ENCODE measurements at places on chromosomes 2 and 18. TPM values are rescaled to one million over a fixed set of nuclear protein-coding genes. Genes with fewer than 3 reads are reported as not detected.
A peak's percentile ranks its signal among the peaks of the same experiment; 100 is the strongest.

Gene PAX3
- total RNA-seq: not detected

DNA sequence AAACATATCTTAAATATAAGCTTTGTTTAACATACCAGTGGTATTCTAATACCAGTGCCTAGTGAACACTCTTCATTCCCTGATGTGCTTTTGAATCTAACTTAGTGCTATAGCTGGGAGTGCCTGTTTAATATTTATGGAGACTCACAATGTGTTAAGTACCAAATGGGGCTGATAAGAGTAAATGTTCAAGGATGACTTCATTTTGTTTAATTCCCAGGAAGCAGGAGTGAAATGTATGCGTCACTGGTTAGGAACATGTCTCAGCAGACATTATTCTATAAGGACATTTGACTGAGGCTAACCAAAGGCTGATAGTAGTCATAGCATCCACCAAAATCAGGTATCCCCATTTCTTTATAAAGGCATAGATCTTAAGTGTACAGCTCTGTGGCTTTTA lies 31.7 kb upstream of the LINC00305 start:
- H3K36me3 ChIP-seq: no peaks in the 10 kb centered on the region
- DNase-seq: no peak
- H3K4me1 ChIP-seq: no peaks in the 10 kb centered on the region
- peaks cover 7% of the 10 kb centered on the region for H3K27me3 ChIP-seq

DNA sequence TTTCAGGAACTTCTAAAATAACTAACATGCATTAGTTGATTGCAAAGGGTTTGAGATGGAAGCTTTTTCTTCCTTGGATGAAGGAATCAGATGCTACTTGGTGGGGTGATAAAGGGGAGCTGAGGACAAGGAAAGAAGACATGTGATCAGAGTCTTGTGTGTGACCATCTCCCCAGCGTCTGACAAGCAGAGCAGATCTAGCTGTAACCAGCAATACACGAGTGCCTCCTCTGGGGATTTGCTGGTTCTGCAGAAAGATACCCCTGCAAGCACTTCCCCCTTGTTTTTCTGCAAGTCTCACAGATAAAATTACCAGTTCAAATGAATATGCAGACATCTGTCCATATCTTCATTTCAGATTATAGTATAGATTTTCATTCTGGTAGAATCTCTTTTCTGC lies 2.7 kb downstream of the CDH7 start:
- DNase-seq: no peak
- no peak overlapping the region for H3K4me3 ChIP-seq
- H3K4me1 ChIP-seq: peaks cover 7% of the 10 kb centered on the region
- H3K27me3 ChIP-seq: peaks cover 20% of the 10 kb centered on the region
- H3K36me3 ChIP-seq: no peaks in the 10 kb centered on the region
- no peak overlapping the region for H3K27ac ChIP-seq

DNA sequence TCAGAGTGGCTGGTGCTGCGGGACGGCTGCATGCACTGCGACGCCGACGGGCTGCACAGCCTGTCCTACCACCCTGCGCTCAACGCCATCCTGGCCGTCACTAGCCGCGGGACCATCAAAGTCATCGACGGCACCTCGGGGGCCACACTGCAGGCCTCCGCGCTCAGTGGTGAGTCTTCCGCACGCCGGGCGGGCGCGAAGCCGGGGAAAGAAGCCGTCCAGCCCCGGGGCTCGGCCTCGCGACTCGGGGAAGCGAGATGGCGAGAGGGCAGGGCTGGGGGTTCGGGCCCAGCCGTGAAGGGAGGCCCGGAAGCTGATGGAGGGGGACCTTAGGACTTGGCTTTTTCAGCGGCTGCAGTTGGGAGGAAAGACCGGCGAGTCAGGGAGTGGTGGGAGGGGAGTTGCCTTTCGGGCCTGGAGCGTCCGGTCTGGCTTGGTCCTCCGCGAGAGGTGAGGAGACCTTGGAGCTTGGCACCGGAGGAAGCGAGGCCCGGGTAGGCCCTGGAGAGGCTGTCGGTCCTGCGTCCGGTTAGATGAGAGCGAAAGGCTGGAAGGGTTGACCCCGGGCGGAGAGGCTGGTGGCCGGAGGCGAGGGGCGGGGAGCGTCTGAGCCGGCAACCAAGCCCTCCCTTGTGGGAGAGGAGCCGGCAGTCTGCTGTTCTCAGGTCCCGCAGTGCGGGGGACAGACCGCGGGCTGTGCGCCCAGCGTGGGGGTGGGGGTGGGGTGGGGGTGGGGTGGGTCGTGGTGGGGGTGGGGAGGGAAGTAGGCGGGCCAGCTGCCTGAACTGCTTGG lies 691 bp downstream of the BIRC6 start:
- H3K36me3 ChIP-seq: no peaks in the 10 kb centered on the region
- DNase-seq: peak; percentile 91
- H3K27ac ChIP-seq: peak overlapping the region; percentile 99
- H3K4me3 ChIP-seq: peak overlapping the region; percentile 89

- H3K27me3 ChIP-seq: no peaks in the 10 kb centered on the region
- no peak overlapping the region for H3K27ac ChIP-seq
- no peak overlapping the region for H3K4me3 ChIP-seq
- H3K4me1 ChIP-seq: peaks cover 9% of the 10 kb centered on the region
These were observed 81.7 kb upstream of the STK17B start for GRCh38 chr2:196253116-196253480.

DNA sequence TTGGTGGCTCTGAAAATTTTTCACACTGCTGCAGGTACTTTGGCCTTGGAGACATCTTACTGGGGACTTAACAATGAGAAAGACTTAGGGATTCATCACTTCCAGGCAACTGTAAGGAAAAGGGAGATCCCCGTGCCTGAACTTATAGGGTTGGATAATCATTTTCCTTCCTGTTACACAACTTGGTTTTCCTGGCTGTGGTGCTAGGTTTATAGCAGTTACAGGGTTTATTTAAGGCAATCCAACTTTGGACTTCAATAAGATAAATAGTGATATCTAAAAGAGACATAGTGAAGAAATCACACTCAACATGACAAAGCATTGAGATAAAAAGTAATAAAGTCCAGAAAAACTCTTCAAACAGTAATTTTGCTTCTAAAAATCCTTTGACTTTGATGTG lies 70.2 kb upstream of the RAPH1 start:
- H3K27me3 ChIP-seq: no peaks in the 10 kb centered on the region
- no peaks in the 10 kb centered on the region for H3K36me3 ChIP-seq
- peaks cover 10% of the 10 kb centered on the region for H3K4me1 ChIP-seq
- no peak for DNase-seq
- no peak overlapping the region for H3K27ac ChIP-seq
- H3K4me3 ChIP-seq: no peak overlapping the region

DNA sequence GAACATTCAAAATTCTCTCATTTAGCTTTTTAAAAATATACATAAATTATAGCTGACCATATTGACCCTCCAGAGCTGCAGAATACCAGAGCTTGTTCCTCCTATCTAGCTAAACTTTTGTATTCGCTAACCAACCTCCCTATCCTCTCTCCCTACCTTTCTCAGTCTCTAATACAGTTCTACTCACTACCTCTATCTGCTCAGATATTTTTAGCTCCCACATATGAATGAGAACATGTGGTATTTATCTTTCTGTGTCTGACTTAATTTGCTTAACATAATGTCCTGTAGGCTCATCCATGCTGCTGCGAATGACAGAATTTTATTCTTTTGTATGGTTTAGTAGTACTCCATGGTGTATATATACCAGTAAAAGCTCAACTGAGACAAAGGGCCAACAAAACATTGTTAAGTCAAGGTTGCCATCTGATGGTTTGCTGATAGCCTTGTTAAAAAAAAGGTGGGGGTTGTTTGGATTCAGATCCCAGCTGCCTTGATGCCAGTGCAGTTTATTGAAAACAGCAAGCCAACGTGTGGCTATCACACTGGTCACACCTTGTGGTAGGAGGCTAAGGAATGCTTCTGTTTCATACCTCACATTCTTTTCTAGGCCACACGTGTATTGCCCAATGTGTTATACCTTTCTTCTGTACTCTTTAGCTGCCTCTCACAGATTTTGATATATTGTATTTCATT lies 101.5 kb downstream of the VWA3B start:
- H3K4me1 ChIP-seq: no peaks in the 10 kb centered on the region
- H3K36me3 ChIP-seq: no peaks in the 10 kb centered on the region
- H3K27me3 ChIP-seq: no peaks in the 10 kb centered on the region

GRCh38 chr2:223805008-223805407 lies 32.4 kb downstream of the AP1S3 start:
- no peak overlapping the region for H3K27ac ChIP-seq
- no peaks in the 10 kb centered on the region for H3K4me1 ChIP-seq
- H3K4me3 ChIP-seq: no peak overlapping the region
- DNase-seq: no peak
- no peaks in the 10 kb centered on the region for H3K27me3 ChIP-seq
- no peaks in the 10 kb centered on the region for H3K36me3 ChIP-seq

Gene CSRNP3
- 4.4 TPM for total RNA-seq

DNA sequence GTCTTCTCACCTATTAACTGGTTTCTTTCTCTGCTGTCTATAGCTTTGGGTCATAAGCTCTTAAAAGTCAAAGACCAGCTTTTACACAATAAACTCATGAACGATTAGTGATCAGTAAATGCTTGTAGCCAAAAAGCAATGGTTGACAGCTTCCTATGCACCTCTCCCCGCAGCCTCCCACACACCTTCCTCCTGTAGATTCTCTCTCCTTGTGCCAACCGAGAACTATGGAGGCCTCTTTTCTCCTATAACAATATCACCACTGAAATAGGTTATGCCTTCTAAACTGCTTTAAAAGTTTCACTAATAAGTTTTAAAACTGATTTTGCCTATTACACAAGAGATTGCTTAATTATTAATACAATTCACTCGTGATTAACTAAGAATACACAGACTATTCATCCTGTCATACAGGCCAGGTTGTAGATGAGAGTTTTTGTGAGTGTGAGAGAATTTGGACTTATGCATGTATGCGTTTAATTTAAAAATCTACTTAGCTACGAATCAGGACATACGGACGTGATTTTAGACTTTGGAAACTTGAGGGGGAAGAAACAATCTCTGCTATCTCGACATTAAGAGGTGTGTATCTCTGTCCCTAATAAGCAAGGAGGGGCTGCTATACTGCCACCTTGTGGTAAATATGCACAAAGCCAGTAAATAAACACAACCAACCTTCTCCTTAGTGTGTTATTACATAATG lies 229.1 kb upstream of the RBBP8 start:
- no peak overlapping the region for H3K4me3 ChIP-seq
- H3K27me3 ChIP-seq: no peaks in the 10 kb centered on the region
- DNase-seq: no peak
- no peaks in the 10 kb centered on the region for H3K36me3 ChIP-seq
- no peak overlapping the region for H3K27ac ChIP-seq

- H3K4me1 ChIP-seq: no peaks in the 10 kb centered on the region
- H3K36me3 ChIP-seq: no peaks in the 10 kb centered on the region
- no peak overlapping the region for H3K27ac ChIP-seq
- no peaks in the 10 kb centered on the region for H3K27me3 ChIP-seq
- DNase-seq: no peak
These were observed 38.2 kb downstream of the BOLA3 start for GRCh38 chr2:74109551-74109950.

GRCh38 chr18:69557282-69557681 lies 156.6 kb downstream of the DOK6 start:
- H3K36me3 ChIP-seq: no peaks in the 10 kb centered on the region
- no peaks in the 10 kb centered on the region for H3K27me3 ChIP-seq
- no peak overlapping the region for H3K4me3 ChIP-seq

Gene EEF1B2
- 381 TPM for total RNA-seq

GRCh38 chr2:196971574-196972279 lies 45.2 kb upstream of the PGAP1 start:
- DNase-seq: no peak
- H3K36me3 ChIP-seq: no peaks in the 10 kb centered on the region
- H3K4me1 ChIP-seq: no peaks in the 10 kb centered on the region
- no peaks in the 10 kb centered on the region for H3K27me3 ChIP-seq
- H3K4me3 ChIP-seq: no peak overlapping the region

Measured in esophagus muscularis mucosa (tissue), 4 donors.